Brain (organoid and tissue), 16 donors: ENCODE measurements at places on chromosomes 11 and 22. TPM values are rescaled to one million over a fixed set of nuclear protein-coding genes. Genes with fewer than 3 reads are reported as not detected.
A peak's percentile ranks its signal among the peaks of the same experiment; 100 is the strongest.

Gene FGF4
- not detected for polyA plus RNA-seq

DNA sequence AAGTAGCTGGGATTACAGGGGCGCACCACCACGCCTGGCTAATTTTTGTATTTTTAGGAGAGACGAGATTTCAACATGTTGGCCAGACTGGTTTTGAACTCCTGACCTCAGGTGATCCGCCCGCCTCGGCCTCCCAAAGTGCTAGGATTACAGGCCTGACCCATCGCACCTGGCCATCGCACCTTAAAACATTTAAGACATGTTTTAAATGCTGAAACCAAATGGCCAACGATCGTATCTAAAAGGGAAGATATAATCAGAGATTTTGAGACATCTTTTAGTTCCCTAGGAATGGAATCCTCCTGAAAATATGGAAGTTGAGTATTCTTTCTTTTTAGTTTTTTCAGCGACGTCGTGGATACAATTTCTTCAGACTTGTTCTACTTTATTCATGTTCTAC, 21.8 kb upstream of the APOBEC3A start:
- DNase-seq = no peak

GRCh38 chr11:93497596-93497995, 45.6 kb downstream of the SMCO4 start:
- no peak for DNase-seq

GRCh38 chr11:3154001-3154599, 11.0 kb downstream of the OSBPL5 start:
- no peak for DNase-seq

DNA sequence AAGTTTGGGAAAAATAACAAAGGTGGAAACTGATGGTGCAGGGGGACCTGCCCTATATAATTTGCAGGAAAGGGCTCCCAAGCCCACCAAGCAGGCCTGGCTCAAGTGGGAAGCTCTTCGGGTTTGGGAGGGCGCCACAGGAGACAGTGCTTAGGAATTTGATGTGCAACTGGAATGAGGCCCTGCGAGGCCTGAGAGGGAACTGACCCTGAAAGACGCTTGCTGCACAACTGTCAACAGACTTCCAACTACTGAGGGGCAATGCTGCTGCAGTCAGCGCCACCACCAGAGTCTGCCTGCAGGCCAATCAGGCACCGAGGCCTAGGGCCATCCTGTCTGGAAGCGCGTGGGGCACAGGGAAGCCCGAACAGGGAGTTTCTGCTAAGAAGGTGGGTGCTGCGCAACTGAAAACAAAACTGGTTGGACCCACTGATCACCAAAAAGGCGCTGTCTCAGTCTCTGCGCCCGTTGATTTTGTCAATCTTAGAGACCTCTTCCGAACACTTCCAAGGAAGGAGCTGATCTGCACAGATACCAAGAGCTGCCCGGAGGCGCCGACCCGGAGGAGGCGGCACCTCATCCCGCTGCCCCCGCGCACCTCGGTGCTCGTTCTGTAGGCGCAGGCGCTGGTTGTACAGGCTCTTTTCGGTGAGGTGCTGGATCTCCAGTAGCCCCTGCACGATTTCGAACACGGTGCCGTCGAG, 667 bp downstream of the DGCR6L start:
- DNase-seq = no peak

DNA sequence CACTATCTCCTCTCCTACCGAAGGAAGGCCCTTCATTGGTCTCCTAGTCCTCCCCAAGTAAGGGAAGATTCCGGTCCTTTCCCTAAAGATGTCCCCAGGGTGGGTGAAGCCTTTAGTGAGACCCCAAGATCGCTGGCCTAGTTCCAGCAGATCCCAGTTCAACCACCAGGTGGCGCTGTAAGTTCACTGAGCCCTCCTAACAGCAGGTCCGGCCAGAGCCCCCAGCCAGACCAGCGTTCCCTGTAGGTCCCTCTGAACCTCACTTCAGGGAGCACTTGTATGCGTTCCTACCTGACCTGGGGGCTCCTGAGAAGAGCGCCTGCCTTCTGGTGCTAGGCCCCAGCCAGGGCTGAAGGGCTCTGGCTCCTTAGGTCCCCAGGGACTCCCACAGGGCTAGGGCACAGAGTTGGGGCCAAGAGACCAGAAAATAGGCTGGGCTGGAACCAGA, 38.1 kb downstream of the LMO1 start:
- peak; percentile 94 for DNase-seq

GRCh38 chr22:41913842-41914534, 886 bp downstream of the SHISA8 start:
- DNase-seq = no peak
